ENCODE measurements at places on chromosomes 4 and X.

DNA sequence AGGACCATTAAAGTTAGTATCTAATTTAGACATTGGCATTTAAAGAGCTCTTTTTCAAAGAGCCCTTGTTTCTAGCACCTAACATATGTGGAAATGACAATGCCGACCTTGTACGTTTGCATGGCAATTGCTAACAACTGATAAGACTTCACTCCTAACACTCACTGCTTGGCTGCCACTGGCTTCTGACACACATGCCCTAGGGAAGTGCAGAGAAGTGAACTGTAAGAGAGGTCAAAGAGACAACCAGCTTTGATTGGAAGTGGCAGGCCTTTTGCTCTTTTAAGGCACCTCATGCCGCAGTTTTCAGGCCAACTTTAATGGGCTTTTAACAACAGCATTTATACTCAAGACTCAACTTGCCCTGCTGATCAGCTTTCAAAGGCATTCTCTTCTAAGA lies 158.4 kb downstream of the RAB28 start:
- DNase-seq = no peak

DNA sequence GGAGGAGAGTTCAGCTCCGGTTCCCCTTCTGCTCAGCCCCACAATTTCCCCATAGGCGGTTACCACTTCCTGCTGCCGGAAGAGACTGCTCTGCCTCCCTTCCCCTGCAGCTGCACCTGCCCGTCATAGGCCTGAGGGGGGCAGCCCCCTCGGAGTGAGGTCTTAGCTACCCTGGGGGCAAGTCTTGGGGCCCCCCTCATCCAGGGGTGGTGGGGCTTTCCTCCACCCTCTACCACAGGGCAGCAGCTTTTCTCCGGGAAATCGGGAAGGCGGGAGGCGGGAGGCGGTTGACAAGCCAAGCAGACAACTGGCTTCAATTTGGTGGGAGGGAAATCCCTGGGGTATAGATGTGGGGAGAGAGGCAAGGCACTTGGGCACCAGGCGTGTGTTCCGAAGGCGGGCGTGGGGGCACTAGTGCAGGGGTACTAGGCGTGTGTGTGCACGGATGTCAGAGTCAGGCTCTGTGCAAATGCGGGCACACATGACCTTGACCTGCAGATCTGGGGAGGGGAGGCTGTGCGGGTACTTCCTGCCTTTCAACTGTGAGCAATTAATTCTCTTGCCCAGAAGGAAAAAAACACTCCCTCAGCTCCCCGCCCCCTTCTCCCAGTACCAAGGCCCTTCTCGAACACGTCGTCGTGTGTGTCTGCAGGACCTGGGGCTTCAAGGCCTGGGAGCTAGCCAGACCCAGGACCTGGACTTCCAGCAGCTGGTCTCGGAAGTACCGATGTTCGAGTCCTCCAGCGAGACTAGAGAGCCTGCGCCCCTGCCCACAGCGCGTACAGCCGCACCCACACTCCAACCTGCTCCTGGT lies 1.0 kb upstream of the ARHGAP4 start:
- peak; percentile 86 for DNase-seq

DNA sequence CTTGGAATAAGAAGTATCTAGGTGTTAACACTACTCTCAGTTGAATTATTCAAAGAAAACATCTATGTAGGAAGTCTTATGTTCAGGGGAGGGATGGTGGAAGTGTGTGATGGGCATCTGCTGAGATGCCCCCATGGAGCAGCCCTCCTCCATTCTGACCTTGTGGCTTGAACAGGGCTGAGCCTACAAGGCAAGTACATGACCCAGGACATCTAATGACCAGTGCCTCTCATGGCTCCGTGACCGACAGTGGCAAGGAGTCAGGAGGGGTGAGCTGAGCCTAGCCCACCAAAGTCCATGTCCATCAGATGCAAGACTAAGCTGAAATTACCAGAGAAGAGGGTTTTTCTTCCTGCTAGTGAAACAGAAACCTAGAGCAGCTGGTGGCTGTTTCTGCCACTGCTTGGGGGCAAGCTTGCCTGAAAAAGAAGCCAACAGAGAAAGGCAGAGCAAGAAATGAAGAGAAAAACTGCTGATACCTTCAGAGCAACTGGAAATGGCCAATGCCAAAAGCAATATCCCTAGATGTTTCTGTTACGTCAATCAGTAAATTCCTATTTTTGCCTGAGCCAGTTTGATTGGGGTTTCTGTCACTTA lies 113.5 kb downstream of the TSPAN5 start:
- no peak for DNase-seq

DNA sequence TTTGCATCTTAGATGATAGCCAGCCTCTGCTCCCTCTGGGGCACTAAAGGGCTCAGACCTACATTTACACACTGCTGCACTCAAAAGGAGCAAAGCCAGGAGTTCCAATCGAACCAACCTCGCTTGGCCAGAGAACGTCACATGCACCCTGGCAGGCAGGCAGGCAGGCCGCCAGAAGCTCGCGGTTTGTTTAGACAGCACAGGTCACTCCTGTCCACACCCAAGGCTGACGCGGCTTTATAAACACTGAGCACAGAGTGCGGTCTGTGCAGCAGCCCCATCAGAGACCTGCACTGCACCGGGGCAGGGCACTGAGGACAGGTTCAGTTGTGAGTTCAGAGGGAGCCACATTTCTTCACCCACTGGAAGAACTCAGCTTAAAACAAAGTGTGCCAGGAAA lies 143.9 kb downstream of the BCOR start:
- no peak for DNase-seq

DNA sequence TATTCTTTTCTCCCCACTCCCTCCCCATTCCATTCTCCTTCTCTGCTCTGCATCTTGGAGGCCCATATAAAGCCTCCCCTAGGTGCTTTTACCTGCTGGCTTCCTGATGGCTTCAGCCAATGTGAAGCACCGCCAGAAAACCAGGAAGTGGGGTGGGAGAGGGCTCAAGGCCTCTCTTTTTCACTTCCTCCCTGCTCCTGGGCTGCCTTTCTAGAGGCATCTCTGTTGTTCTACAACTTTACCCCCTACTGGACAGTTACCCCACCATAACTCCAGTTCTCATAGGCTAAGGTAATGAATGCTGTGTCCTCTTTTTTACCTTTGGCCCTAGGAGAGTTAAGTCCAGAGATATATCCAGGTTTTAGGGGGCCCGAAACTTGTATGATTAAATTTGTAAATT lies 62.4 kb upstream of the PPARGC1A start:
- no peak for DNase-seq

- no peak for DNase-seq
Observed at GRCh38 chrX:959595-959994, 252.9 kb downstream of the CRLF2 start.

DNA sequence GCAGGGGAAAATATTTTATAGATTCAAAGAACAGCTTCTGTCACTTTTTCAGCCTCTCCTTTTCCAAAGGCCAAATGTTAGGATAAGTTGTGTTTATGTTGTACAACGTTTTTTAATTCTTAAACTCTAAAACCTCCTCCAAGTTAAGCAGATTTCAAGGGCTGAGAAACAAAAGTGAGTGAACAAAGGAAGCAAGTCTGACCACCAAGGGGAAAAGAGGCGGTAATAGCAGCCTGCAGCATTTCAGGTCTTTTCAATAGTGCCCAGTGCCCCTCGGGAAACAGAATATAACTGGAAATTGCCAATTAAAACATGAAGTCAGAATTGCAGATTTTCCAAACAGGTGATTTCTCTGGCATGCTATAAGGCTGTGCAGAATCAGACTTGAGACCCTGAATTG lies 510.0 kb upstream of the HTR2C start:
- DNase-seq = no peak

DNA sequence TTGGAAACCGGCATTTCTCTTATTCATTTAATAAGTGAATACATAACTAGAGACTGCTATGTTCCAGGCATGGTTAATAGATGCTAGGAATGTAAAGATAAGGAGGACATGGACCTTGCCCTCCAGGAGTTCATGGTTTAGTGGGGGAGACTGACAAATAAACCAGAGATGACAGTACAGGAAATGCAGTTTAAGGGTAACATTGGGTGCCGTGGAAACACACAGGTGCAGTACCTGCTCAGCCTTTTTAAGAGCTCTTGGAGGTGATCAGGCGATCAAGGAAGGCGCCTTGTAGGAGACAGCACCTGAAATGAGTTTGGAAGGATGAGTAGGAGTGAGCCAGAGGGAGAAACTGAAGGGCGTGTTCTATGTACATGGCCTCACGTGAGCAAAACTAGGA lies 145.8 kb downstream of the AASDH start:
- DNase-seq = no peak

- DNase-seq = no peak
Observed at GRCh38 chr4:183200453-183200852, 101.4 kb downstream of the WWC2 start.

DNA sequence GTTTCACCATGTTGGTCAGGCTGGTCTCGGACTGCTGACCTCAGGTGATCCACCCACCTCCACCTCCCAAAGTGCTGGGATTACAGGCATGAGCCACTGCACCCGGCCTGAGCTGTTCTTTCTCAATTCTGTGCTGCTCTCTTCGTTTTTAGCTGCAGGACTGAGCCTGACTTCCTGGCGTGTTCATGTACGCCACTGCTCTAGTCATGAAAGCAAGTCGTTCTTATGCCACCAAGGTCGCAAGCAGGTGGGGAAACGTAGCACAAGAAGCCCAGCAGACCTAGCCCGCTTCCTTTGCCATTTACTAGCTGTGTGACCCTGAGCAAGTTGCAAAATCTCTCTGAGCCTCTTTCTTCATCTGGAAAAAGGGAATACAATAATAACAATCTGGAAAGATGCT lies 43.4 kb downstream of the MED28 start:
- DNase-seq = no peak

DNA sequence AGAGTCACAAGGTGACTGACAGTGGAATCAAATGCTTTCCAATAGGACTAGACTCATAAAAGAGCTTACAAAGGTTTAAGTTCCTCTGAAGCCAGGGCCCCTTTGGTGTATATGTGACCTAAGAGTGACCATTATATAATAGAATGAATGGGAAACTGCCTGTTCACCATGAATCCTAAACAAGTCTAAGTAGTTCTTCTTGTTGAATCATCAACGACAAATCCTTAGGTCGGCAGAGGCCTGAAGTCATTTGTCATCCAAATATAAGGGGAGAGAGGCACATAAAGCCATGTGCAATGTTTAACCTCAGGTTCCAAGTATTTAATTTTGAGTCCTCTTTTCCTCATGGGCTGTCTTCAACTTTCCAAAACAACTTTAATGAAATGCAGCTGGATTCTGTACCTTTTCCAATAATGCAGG lies 122.4 kb downstream of the RASL11B start:
- no peak for DNase-seq

DNA sequence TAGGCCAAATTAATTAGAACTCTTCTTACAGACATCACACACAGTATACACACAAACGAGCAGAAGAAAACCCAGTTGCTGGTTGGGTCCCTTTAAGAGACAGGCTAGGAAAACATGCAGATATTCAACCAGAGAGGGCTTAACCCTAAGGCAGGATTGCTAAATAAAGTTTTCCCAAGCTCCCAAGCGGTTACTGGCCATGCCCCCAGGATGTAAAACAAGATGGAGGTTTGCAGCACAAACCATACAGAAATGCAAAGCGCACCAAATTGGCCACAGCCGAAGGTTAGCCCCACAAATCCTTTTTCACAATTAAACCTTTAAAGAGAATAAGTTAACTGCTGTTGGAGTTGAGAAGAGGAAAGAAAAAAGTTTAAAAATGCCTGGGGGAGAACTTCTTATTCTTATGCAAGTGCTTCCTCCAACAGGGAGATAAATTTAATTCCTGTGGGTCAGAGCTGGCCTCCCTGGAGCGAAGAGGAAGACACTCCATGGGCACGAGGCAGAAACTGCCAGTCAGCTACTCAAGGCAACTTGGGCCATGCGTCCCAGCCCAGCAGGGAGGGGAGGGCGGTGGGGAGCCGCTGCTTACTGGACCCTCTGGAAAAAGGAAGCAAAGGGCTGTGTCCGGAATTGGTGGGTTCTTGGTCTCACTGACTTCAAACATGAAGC lies 167.6 kb upstream of the ARSJ start:
- no peak for DNase-seq

- no peak for DNase-seq
Observed at GRCh38 chr4:73520821-73521220, 39.3 kb downstream of the AFM start.

GRCh38 chr4:11736978-11737377 lies 308.3 kb upstream of the HS3ST1 start:
- DNase-seq = no peak

DNA sequence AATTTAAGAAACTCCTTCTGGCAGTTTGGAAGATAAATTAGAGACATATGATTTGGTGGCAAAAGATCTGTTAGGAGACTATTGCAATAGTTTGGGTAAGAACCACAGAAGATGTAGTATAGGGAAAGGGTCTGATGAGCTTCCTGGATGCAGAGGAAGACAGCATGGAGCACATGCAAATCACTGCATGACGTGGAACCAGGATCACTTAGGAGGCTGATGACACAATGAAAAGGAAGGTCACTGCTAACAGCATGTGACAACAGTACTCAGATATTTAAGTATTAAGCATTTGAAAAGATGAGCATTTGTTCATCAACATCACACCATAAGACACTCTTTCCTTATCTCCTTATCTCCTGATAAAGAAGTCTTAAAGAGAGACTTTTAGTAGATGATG lies 167.8 kb upstream of the LDB2 start:
- DNase-seq = no peak

- no peak for DNase-seq
Observed at GRCh38 chr4:189305500-189305899, 635.2 kb upstream of the FRG1 start.

GRCh38 chr4:42396361-42396751 lies 932 bp upstream of the SHISA3 start:
- DNase-seq = no peak

Measured in GM13976 (cell line).